T-helper 2 cell (primary cell): ENCODE measurements at places on chromosomes 5 and 9.

GRCh38 chr5:147072622-147073021 lies 162.2 kb upstream of the STK32A start:
- DNase-seq = no peak

GRCh38 chr5:68093455-68094159 lies 121.9 kb upstream of the PIK3R1 start:
- DNase-seq = no peak

DNA sequence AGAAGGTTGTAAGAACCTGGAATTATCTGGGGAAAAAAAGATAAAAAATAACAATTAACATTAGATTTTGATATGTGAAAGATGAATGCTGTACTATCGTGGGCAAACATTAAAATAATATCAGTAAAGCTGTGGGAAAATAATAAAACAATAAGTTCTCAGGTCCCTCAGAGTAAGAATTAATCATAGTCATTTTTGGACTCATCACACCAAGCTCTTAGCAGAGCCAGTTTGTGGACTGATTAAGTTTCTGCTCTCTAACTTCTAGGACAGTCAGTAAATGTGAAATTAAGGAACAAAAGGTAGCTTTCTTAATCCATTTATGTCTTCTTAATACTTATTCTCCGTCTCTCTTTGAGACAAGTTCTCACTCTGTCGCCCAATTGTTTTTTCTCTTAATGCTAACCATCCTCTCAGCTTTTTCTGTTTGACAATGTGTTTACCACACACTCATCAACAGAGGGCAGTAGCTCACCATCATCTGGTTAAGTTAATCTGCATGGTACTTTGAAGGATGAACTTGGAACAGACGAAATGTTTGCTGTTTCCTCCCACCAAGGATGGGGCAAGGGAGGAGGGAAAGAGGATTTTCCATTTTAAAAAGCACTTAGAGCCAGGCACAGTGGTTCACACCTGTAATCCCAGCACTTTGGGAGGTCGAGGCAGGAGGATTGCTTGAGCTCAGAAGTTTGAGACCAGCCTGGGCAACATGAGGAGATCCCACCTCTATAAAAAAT lies 5.3 kb upstream of the ACO1 start:
- DNase-seq = peak; percentile 43

GRCh38 chr5:94021246-94021645 lies 279.8 kb upstream of the POU5F2 start:
- DNase-seq = no peak

GRCh38 chr5:15674716-15675115 lies 174.7 kb downstream of the FBXL7 start:
- DNase-seq = no peak

DNA sequence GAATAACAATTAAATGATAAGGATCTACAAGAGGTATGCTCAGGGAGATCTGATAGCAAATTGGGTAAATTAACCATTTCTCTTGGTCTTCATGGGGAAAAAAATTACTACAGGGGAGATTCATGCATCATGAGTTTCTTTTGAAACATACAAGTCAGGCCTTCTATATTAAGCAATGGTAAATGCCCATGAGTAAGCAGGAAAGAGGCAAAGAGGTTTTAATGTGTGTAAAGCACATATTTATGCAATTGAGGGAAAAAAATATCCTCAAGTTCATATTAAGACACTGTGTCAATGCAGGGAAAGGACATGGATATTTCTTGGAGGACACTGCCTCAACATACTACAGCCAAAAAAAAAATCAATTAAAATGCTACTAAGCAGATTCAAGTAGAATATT lies 73.4 kb upstream of the NR4A3 start:
- DNase-seq = no peak

- no peak for DNase-seq
These were observed 16.5 kb upstream of the QRFP start for GRCh38 chr9:130912932-130913598.

DNA sequence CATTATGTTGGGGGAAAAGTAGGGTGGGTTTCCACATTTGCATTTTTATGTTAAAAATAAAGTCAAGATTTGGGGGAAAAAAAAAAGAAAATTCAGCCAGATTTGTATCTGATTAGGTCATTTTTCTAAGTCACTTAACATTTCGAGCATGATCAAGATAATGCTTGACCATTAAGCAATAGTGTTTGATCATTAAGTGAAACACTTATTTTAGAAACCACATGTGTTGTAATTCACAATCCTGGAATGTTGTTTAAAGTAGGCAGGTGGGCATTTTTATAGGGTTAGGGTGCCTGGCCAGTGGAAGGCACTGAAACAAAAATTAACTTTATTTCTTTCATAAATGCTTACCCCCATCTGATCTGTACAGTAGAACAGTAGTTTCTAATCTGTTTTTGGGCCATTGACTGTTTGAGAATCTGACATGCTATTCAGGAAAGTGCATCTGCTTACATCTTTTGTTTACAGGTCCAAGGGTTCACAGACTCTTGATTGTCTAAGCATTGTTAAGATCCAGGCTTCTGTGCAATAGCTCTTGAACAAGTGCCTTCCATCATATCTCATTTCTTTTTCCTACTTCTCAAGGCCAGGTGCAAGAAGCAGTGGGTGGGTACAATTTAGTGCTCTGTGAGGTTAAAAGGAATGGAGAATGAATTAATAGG lies 9.1 kb downstream of the ZCCHC9 start:
- no peak for DNase-seq
